ENCODE measurements at places on chromosomes 13 and 19.

DNA sequence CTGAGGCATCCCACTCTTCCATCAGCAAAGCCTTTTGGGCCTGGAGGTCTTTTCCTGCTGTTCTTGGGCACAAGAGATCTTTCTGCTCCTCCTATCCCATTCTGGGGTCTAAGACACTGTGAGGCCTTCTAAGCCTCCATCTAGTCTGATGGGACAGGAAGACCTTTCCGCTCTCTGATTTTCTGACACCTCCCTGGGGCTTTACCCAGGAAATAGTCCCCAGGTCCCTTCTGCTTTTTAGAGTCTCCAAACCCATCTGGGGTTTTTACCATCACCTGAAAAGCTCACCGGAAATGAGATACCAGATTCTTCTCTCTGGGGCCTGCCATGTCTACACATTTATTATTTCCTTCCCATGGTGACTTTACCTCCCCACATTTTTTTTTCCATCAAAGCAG, 21.1 kb downstream of the CLEC17A start:
- no peak for DNase-seq

DNA sequence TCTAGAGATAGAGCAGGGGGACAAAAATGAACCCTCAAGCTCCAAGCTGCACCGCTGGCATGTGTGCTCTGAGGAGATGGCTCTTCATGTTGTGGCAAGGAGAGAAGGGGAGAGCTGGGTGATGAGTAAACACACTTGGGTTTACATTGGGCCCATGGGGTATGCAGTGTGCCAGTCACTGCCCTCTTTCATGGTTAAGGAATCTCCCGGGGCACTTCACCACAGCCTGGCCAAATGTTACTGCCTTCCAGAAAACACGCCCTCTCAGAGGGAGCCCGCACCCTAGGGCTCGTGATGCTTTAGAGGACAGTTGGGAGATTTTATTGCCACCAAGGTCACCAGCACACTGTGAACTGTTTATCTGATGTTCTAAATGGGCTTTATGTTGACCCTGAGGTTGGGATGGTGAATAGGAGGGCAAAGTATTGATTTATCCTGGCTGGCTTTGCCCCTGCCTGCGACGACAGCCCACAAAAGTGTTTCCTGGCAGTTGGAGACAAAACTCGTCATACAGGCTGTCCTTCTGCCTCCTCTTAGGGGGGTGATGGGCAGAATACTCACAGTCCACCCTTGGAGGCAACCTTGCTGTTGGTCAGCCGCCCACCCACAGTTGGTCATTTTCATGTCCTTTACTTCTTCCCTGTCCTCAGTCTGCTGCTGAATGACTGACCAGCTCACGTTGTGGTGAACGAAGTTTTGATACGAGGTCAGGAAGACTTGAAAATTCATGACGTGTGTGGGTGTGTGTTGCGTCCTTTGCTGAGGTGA, 156.9 kb downstream of the STK24 start:
- no peak for DNase-seq

DNA sequence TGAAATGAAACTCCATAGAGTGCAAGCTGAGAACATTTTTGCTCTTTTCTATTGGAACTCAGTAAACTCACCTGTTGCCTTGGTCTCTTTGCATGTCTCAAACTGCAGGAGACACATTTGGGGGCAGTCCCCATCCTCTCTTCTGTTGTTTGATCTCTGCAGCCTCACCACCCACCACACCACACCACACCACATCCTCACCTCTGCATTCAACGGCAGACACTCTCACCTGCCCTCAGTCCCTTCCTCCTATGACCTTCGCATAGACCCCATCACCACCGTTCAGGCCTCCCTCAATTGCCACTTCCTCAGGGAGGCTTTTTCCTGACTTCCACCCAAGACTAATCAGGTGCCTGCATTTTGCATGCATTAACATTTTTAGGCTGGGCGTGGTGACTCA, 14.4 kb upstream of the TPM4 start:
- no peak for DNase-seq

DNA sequence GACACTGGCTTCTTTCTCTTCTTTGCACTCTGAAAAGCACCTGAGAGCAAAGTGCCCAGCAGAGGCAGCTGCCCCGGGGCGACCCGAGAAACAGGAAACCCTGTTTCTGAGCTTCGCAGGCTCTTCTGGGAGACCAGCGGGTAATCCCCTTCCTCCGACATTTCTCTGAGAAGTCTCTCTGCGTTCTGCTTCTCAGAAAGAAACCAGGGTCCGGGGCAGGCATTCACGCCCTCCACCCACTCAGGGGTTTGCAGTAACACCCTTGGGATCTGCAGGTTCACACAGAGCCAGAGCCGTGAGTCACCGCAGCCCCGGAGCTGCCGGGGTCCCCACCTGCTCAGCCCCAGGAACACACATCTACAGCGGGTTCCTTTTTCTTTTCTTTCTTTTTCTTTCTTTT, 86.0 kb downstream of the GADD45B start:
- DNase-seq = peak; percentile 73

DNA sequence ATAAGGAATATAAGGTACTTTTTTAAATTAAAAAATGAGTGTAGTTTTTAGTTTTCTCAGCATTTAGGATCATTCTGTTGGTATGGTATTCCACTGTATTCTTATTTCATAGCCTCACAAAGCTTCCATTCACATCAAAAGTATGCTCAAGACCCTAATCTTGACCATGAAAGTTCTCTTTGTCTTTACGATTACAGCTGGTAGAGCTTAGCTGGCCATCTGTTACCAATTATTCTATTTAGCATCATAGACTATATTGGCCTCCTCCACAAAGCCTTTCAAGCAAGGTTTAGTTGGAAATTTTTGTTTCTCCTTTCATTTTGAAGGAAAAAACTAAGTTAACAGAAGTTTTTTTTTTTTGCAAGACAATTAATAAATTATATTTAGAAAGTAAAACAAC, 245.1 kb downstream of the KCTD12 start:
- no peak for DNase-seq

DNA sequence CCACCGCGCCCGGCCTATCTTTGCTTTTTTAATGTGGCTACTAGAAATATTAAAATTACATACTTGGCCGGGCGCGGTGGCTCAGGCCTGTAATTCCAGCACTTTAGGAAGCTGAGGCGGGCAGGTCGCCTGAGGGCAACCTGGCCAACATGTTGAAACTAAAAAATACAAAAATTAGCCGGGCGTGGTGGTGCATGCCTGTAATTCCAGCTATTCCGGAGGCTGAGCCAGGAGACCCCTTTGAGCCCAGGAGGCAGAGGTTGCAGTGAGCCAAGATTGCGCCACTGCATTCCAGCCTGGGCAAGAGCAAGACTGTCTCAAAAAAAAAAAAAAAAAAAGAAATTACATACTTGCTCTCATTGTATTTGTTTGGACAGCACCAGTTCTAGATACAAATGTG, 34.8 kb upstream of the DPRX start:
- DNase-seq = no peak

DNA sequence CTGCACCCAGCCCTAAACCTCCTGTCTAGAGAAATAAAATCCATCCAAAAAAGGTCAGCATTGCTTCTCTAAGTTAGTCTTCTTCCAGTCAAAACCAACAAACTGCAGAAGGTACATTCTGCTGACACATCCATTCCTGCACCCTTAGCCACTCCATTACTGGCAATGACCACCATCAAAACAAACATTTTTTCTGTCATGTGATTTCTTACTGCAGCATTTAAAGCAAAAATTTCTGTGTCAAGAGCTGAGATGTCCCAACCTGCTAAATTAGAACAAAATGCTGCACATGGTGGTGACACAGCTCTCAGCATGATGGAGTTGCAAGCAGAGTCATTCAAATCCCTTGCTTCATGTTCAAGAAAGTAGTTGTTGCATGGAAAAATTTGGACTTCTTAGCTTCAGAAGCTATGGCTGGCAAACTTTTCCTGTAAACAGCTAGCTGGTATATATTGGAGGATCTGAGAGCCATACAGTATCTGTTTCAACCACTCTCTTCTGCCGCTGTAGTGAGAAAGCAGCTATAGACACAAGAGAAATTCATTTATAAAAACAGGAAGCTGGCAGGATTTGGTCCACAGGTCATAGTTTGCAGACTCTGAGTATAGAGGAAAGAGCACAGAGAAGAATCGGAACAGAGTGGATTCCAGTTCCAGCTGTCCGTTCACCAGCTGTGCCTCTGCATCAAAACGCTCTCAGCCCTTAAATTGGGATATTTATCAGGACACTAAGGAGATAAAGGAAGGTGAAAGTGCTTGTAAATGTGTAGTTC, 17.4 kb downstream of the RUBCNL start:
- DNase-seq = no peak

DNA sequence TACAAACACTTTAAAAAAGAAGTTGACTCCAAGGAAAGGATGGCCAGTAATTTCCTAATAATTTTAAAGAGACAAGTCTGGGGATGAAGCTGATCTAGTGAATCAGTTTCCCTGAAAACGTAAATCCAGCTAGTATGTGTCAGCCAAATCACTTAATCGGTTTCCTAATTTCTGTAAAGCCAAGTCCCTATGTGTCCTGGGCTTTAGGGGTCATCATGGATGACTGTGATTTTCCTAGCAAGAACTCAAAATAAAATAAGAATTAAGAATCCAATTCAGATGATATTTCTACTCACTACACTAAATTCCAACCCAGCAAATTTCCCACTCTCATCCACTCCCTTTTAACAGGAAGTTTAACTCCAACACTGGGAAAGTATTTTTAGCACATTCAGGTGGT, 35.9 kb downstream of the ELF1 start:
- no peak for DNase-seq

GRCh38 chr13:102696465-102696864, 1.6 kb upstream of the METTL21C start:
- DNase-seq = no peak

GRCh38 chr13:35781036-35782000, 304.8 kb upstream of the MAB21L1 start:
- no peak for DNase-seq

DNA sequence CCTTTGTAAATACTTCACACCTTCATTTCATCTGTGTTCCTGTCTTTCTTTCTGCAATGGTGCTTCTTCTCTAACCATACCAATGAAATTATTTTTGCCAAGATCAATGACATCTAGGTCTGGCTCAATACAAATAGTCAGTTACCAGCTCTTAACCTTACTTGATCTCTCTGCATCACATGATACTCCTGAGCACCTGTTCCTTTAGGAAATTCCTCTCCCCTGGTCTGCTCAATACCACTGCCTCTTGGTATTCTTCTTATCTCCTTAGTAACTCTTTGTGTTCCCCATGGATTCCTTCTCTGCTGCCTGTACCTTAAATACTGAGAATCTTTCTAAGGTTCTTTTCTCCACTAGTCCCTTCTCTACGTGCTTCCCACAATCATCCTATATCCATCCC, 25.9 kb downstream of the SOHLH2 start:
- DNase-seq = no peak

- DNase-seq = no peak
Measured at GRCh38 chr13:26498656-26499601, 58.6 kb upstream of the WASF3 start.

DNA sequence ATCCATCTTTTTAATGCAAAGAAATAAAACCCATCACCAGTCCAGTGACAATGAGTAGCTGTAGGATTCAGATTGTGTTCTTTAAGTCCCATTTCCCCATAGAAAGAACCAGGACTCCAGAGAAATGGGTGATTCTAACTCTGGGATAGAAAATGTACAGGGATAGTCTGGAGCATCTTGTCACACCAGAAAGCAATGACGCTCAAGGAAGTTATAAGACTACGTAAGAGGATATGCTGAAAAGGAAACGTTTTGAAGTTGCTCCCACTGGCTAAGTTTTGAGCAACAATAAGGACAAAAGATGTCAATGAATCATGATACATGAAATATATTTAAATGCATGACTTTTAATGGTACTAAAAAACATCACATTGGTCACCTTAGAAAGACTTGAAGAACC, 360.1 kb downstream of the DLEU7 start:
- no peak for DNase-seq

- no peak for DNase-seq
Measured at GRCh38 chr13:52749419-52749818, 9.8 kb upstream of the CNMD start.

Data from activated CD4-positive, alpha-beta T cell treated with anti-CD3 and anti-CD28 coated beads, Interleukin-2, Interleukin-4, amounts not matched to agents 100 ng/mL and 50 ng/mL, durations not matched to agents 16 hours and 8 hours (primary cell).